Pericardium fibroblast (primary cell): ENCODE measurements at places on chromosomes 7 and 10. TPM values are rescaled to one million over a fixed set of nuclear protein-coding genes. Genes with fewer than 3 reads are reported as not detected.

Gene PRSS2
- 1.3 TPM in 1 of 2 replicates, not detected in the other for total RNA-seq

Gene DNAJC30
- total RNA-seq, result 3.2 and 6.7 TPM in 2 replicates

Gene EPHB6
- total RNA-seq, result 32.3 and 42.5 TPM in 2 replicates

Gene ZNF467
- 9.3 and 14.0 TPM in 2 replicates for total RNA-seq

Gene SYNPO2L
- total RNA-seq, result 0.68 and 0.93 TPM in 2 replicates

Gene GRID2IP
- 0.09 TPM in 1 of 2 replicates, not detected in the other for total RNA-seq

Gene PRLHR
- not detected in 2 replicates for total RNA-seq

Gene ELMO1
- total RNA-seq, result 2.8 and 4.6 TPM in 2 replicates

Gene TBX20
- total RNA-seq, result 1.4 and 39.8 TPM in 2 replicates

Gene TMEM270
- total RNA-seq, result not detected in 2 replicates

Gene LDB3
- 0.17 and 0.23 TPM in 2 replicates for total RNA-seq

Gene ALOX5
- total RNA-seq, result not detected in 2 replicates

Gene CALCR
- not detected in 2 replicates for total RNA-seq

Gene HMX3
- total RNA-seq, result not detected in 2 replicates

Gene CALHM1
- not detected in 2 replicates for total RNA-seq

Gene TAS2R16
- not detected in 2 replicates for total RNA-seq

Gene NKX1-2
- not detected in 2 replicates for total RNA-seq

Gene CADPS2
- 14.2 and 41.6 TPM in 2 replicates for total RNA-seq

Gene PLXNA4
- 8.2 and 20.1 TPM in 2 replicates for total RNA-seq

Gene TEX47
- not detected in 2 replicates for total RNA-seq

Gene AKR1D1
- not detected in 2 replicates for total RNA-seq

Gene OLAH
- 0.23 and 2.0 TPM in 2 replicates for total RNA-seq

Gene OR2A42
- not detected in 2 replicates for total RNA-seq

Gene C10orf53
- not detected in 2 replicates for total RNA-seq

Gene PLEKHA1
- total RNA-seq, result 23.7 and 30.2 TPM in 2 replicates

Gene NUTM2B
- 0.60 and 0.70 TPM in 2 replicates for total RNA-seq

Gene GDF2
- not detected in 2 replicates for total RNA-seq

Gene ANKRD30A
- not detected in 2 replicates for total RNA-seq

Gene AHR
- 64.2 and 131 TPM in 2 replicates for total RNA-seq

Gene SSC4D
- 0.34 and 1.2 TPM in 2 replicates for total RNA-seq

Gene ANXA8
- 0.77 and 18.2 TPM in 2 replicates for total RNA-seq

Gene GRID1
- 0.12 and 0.34 TPM in 2 replicates for total RNA-seq

Gene HOXA9
- total RNA-seq, result 4.0 TPM in 1 of 2 replicates, not detected in the other

Gene UCN3
- not detected in 2 replicates for total RNA-seq

Gene NCF1
- not detected in 2 replicates for total RNA-seq

Gene NEBL
- total RNA-seq, result 14.7 and 77.5 TPM in 2 replicates

Gene SPDYE5
- not detected in 2 replicates for total RNA-seq

Gene ACSL5
- 4.3 and 6.5 TPM in 2 replicates for total RNA-seq

Gene FEZF1
- total RNA-seq, result not detected in 2 replicates

Gene NKX2-3
- 2.1 TPM in 1 of 2 replicates, not detected in the other for total RNA-seq
